Naive thymus-derived CD8-positive, alpha-beta T cell (primary cell): ENCODE measurements at places on chromosomes 11 and 22. TPM values are rescaled to one million over a fixed set of nuclear protein-coding genes. Genes with fewer than 3 reads are reported as not detected.

GRIA4 gene
- not detected for polyA plus RNA-seq

DNA sequence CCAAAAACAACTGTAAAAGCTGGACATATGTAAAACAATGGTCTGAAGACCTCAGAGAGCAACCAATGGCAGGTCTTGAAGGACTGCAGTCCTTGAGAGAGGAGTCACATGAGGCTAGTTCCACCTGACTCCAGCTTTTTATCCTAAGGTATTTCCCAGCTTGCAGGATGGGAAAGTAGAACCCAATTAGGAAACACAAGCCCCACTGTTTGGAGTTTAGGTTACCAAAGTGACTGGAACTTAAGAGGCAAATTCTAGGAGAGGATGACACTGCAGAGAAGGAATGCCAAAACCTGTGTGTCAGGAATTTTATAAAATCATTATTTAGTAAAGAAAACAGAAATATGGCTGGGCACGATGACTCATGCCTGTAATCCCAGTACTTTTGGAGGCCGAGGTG, 18.4 kb downstream of the OR2AT4 start:
- H3K4me1 ChIP-seq: no peaks in the 10 kb centered on the region
- peaks cover 27% of the 10 kb centered on the region for H3K27me3 ChIP-seq
- no peaks in the 10 kb centered on the region for H3K36me3 ChIP-seq
- DNase-seq: no peak

GRCh38 chr22:30309951-30310741, 16.6 kb downstream of the TBC1D10A start:
- H3K27ac ChIP-seq: peak overlapping the region; percentile 97
- peak; percentile 76 for DNase-seq
- H3K27me3 ChIP-seq: no peaks in the 10 kb centered on the region

ST14 gene
- not detected for polyA plus RNA-seq

KIRREL3 gene
- polyA plus RNA-seq: not detected

GRCh38 chr11:63958008-63958407, 16.4 kb upstream of the COX8A start:
- H3K36me3 ChIP-seq: no peaks in the 10 kb centered on the region
- peak overlapping the region; percentile 55 for H3K27ac ChIP-seq
- no peak overlapping the region for H3K4me3 ChIP-seq
- no peaks in the 10 kb centered on the region for H3K27me3 ChIP-seq
- DNase-seq: no peak

DDIAS gene
- polyA plus RNA-seq: 3.1 TPM

BLID gene
- polyA plus RNA-seq: not detected

- H3K36me3 ChIP-seq: no peaks in the 10 kb centered on the region
- H3K4me1 ChIP-seq: no peaks in the 10 kb centered on the region
- H3K27me3 ChIP-seq: peaks cover 3% of the 10 kb centered on the region
- no peak for DNase-seq
Measured at GRCh38 chr11:86162239-86162638, 82.3 kb upstream of the EED start.

GRCh38 chr22:46379066-46379930, 43.8 kb downstream of the TRMU start:
- no peak for DNase-seq
- H3K4me3 ChIP-seq: no peak overlapping the region
- no peak overlapping the region for H3K27ac ChIP-seq
- H3K27me3 ChIP-seq: no peaks in the 10 kb centered on the region
- H3K4me1 ChIP-seq: peaks cover 3% of the 10 kb centered on the region

DNA sequence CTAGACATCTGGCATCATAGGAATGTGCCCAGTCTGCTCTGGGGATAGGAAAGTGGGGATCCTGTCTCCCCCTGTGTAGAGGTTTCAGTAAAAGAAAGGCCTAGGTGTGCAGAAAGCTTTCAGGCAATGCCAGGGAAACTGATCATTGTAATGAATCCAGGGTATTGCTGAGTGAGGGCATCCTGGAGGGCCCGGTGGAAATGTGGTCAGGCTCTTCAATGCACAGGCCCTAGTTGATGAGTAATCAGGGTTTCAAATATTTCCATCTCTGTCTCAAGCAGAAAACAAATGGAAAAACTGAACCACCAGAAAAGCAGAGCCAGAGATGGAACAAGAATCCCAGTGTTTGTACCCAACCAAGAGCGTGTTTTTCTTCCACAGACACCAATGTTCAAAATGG, 2.0 kb downstream of the CD3E start:
- H3K4me1 ChIP-seq: peaks cover 43% of the 10 kb centered on the region
- peak overlapping the region; percentile 99 for H3K4me3 ChIP-seq
- no peak for DNase-seq
- H3K36me3 ChIP-seq: peaks cover 21% of the 10 kb centered on the region

DNA sequence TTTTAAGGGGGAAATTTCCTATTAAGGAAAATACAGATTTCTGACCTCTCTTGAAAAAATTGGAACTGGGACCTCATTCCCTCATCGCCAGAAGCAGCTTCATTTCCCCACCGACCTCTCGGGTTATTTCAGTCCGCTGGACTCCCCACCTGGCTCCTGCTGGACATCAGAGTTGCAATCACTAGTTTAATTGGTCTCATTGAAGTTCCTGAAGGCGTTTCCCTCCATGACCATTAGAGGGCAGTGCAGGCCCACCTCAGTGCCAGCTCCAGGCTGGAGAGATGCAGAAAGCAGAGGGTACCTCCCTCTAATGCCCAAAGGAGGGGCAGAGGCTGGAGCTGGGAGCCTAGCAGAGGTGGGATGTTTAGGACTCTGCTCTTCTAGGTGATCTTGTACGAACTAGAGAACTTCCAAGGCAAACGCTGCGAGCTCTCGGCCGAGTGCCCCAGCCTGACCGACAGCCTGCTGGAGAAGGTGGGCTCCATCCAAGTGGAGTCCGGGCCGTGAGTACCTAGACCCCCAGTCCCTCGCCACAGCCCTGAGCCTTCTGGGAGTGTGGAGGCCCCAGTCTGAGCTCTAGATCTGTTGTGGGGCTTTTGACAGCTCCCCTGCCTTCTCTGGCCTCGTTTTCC, 2.7 kb downstream of the CRYBB3 start:
- no peaks in the 10 kb centered on the region for H3K27me3 ChIP-seq
- no peaks in the 10 kb centered on the region for H3K36me3 ChIP-seq
- H3K4me1 ChIP-seq: no peaks in the 10 kb centered on the region
- peak; percentile 18 for DNase-seq

GRCh38 chr11:26286472-26287066, 45.4 kb upstream of the ANO3 start:
- no peaks in the 10 kb centered on the region for H3K36me3 ChIP-seq
- H3K4me1 ChIP-seq: peaks cover 4% of the 10 kb centered on the region
- H3K27me3 ChIP-seq: peaks cover 4% of the 10 kb centered on the region
- DNase-seq: no peak
- H3K4me3 ChIP-seq: no peak overlapping the region

TCP11L1 gene
- 2.4 TPM for polyA plus RNA-seq

- H3K27ac ChIP-seq: no peak overlapping the region
- no peaks in the 10 kb centered on the region for H3K36me3 ChIP-seq
- DNase-seq: no peak
- no peak overlapping the region for H3K4me3 ChIP-seq
- no peaks in the 10 kb centered on the region for H3K4me1 ChIP-seq
Measured at GRCh38 chr11:98277251-98277912, 743.4 kb upstream of the CNTN5 start.

C22orf23 gene
- polyA plus RNA-seq: not detected

DNA sequence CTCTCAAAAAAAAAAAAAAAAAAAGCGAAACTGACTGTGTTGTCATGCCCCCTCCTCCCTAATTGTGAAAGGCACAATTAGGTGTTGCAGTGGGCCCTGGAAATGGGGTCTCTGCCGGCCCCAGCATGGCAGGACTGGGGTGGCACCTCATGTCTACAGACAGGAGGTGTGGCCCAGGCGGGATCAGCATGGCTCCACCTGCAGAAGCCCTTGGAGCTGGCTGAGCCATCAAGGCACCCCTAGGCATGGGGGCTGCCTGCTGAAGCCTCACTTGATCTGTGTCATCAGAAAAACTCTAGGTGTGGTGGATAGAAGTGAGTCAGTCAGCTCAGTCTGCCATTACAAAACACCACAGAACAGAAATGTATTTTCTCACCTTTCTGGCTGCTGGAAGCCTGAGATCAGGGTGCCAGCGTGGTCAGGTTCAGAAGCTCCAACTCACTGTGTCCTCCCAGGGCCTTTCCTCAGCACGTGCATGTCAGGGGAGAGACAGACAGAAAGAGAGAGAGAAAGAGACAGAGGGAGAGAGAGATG, 10.1 kb upstream of the B4GALNT4 start:
- H3K4me3 ChIP-seq: no peak overlapping the region
- no peak for DNase-seq
- H3K27me3 ChIP-seq: no peaks in the 10 kb centered on the region
- no peaks in the 10 kb centered on the region for H3K36me3 ChIP-seq
- H3K4me1 ChIP-seq: peaks cover 24% of the 10 kb centered on the region

- peaks cover 4% of the 10 kb centered on the region for H3K27me3 ChIP-seq
- no peak overlapping the region for H3K4me3 ChIP-seq
- H3K27ac ChIP-seq: no peak overlapping the region
- no peak for DNase-seq
Measured at GRCh38 chr11:130023204-130023603, 20.6 kb upstream of the PRDM10 start.

VPREB1 gene
- not detected for polyA plus RNA-seq

APOL5 gene
- polyA plus RNA-seq: not detected

WBP2NL gene
- polyA plus RNA-seq: 1.4 TPM

DNA sequence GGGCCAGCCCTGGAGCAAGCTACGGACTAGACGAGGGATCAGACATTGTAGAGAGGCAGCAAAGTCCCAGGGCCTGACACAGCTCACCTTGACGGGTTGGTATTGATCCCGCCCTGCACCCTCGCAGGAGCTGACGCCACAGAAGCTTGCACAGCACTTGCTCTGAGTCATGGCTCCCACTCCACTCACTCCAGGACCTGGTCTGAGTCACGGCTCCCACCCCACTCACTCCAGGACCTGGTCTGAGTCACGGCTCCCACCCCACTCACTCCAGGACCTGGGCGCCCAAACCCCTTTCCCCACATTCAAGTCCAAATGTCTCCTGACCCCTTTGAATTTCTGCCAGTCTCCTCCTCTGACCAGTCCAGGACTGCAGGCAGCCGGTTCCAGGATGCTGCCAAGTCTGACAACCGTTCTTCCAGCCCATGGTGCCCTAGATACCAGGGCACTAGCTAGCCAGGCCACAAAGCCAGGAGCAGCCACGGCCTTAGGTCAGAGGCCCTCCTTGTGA, 6.0 kb upstream of the PNPLA5 start:
- no peaks in the 10 kb centered on the region for H3K4me1 ChIP-seq
- H3K27ac ChIP-seq: no peak overlapping the region
- H3K36me3 ChIP-seq: no peaks in the 10 kb centered on the region

SMTNL1 gene
- polyA plus RNA-seq: 0.12 TPM

GRCh38 chr22:23473901-23474300, 106.2 kb downstream of the IGLL1 start:
- H3K27ac ChIP-seq: no peak overlapping the region
- peaks cover 4% of the 10 kb centered on the region for H3K4me1 ChIP-seq
- no peaks in the 10 kb centered on the region for H3K36me3 ChIP-seq
- no peak for DNase-seq
- no peak overlapping the region for H3K4me3 ChIP-seq
- H3K27me3 ChIP-seq: no peaks in the 10 kb centered on the region

- H3K27ac ChIP-seq: no peak overlapping the region
- no peak for DNase-seq
- no peaks in the 10 kb centered on the region for H3K36me3 ChIP-seq
- H3K27me3 ChIP-seq: no peaks in the 10 kb centered on the region
Measured at GRCh38 chr11:16816358-16817270, 78.2 kb downstream of the C11orf58 start.

- no peak overlapping the region for H3K27ac ChIP-seq
- no peak overlapping the region for H3K4me3 ChIP-seq
- no peaks in the 10 kb centered on the region for H3K36me3 ChIP-seq
- H3K4me1 ChIP-seq: no peaks in the 10 kb centered on the region
Measured at GRCh38 chr11:131397675-131398074, 27.3 kb downstream of the NTM start.

GRCh38 chr11:2883979-2884815, 1.4 kb downstream of the CDKN1C start:
- peak overlapping the region; percentile 77 for H3K4me3 ChIP-seq
- no peaks in the 10 kb centered on the region for H3K27me3 ChIP-seq
- H3K4me1 ChIP-seq: peaks cover 26% of the 10 kb centered on the region
- H3K36me3 ChIP-seq: no peaks in the 10 kb centered on the region
- no peak overlapping the region for H3K27ac ChIP-seq

- DNase-seq: peak; percentile 55
- H3K4me3 ChIP-seq: peak overlapping the region; percentile 88
- no peaks in the 10 kb centered on the region for H3K27me3 ChIP-seq
- H3K4me1 ChIP-seq: peaks cover 97% of the 10 kb centered on the region
Measured at GRCh38 chr22:37309211-37310074, 27.1 kb downstream of the CYTH4 start.
